Stimulated activated naive CD4-positive, alpha-beta T cell treated with Interleukin-2 at 50 U/mL for 16 hours (primary cell): ENCODE measurements at places on chromosomes 7 and 10.

GRCh38 chr7:55020466-55020871, 1.7 kb downstream of the EGFR start:
- DNase-seq, result no peak

GRCh38 chr7:37943905-37944736, 23.7 kb downstream of the EPDR1 start:
- DNase-seq, result no peak

- DNase-seq, result no peak
These were observed 266.9 kb upstream of the NFE2L3 start for GRCh38 chr7:25885057-25885576.

DNA sequence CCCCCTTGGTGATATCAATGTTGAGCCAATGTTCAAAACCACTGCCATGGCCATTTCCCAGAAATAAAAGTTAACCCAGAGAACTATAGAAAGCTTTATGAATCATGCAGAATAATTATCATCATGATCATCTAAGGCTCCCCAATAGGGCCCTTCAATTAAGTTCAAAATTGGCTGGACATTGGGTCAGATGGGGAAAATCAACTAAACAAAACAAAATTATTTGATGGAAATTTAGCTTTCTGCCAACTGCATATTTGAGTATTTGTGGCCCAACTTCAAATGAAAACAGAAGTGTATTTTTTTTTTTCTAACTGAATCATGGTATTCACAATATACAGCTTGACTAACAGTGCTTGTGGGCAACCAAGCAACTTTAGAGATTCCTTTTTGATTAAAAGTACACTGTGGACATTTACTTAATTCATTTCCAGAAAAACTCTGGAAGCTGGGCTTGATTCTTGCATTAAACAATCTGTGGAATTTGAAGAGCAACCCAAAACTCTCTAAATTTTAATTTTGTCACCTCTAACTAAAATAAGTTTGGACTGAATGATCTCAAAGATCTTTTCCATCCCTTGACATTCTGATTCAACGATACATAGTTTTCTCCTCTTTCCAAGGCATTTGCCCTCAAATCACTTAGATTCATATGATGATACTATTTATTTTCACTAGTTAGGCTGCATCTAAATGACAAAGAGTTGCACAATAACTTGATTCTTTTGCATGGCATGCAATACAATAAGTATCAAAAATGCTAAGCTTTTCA, 203.2 kb downstream of the AHR start:
- DNase-seq, result no peak

DNA sequence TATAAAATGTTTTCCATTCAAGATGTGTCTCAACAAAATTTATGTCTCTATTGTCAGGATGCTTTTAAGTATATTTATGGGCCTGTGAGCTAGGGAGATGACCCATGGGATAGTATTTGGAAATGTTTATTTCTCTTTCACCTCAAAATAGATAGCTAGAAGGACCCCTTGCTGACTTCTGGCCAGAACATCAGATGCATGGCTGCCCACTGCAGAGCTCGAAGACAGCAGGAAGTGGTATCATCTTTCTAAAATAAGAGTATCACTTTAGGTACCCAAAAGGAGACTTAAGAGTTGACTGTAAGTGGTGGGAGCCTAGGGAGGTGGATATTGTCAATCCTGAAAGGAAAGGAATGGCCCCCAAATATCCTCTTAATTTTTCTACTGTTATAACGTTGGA, 264.4 kb downstream of the NEBL start:
- no peak for DNase-seq

GRCh38 chr10:21534604-21535493, 817 bp downstream of the MLLT10 start:
- DNase-seq, result peak; percentile 37

- no peak for DNase-seq
These were observed 51.1 kb downstream of the SHH start for GRCh38 chr7:155761162-155761561.

DNA sequence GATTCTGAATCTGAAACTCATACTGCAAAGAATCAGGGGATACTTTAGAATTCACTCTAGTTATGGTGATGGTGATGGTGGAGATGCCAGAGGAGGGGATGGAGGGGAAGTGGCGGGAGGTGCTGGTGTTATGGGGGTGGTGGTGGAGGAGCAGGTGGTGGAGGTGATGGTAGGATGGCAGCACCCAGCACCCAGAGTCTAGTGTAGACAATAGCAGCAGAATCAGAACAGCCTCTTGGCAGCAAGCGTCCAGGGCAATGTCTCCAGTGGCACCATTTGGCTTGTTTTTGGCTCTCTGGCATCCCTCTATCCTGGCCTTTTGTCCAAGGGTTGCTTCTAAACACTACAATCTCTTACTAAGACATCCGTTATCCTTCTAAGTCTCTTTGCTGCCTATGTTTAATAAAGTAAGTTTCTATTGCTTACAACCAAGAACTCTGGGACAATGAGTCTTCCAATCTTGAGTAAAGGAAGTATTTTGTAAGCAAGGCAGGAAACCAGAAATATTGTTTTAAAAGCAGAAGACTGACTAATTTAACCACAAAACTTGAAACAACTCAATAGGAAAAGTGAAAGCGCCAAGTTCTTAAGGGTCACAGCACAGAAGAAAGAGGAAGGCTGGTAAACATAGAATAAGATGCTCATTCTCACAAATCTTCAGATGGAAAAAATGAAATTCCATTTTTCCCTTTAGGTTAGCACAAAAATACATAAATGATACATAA, 42.4 kb upstream of the GDF10 start:
- DNase-seq, result no peak

- DNase-seq, result no peak
These were observed 66.9 kb upstream of the DOCK1 start for GRCh38 chr10:126838316-126838715.

DNA sequence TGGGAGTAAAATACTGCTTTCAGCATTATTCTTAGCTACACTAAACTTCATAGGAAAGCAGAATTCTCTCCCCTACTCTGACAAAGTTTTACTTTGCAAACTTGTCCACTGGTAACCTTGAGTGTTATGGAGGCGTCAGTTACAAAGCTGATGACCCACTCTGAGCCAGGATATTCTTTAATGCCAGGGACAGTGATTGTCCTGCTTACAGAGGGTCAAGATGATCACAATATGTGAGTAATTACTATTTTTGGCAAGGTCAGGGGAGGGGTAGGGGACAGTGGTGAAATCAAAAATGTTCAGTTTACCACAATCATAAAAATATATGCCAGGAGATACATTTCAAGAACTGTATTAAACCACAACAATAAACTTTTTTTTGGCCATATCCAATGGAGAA, 520.6 kb downstream of the SUGCT start:
- DNase-seq, result no peak
